ENCODE measurements at places on chromosomes 2 and 18.

DNA sequence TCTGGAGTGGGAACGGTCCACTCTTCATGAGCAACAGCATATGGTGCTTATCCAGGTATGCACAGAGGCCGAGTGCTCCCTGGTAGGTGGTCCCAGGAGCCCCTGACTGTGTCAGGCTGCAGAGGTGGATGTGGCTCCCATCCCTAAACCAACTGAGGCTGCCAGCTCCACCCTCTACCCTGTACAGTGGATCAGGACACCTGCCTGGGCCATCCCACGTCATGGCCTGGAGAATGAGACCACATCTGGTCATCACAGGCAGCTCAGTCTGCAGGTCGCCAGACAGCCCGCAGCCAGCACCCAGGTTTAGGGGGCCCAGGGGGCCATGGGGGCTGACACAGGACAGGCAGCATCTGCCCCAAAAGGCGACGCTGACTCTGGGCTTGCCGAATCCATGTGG lies 100.3 kb upstream of the TMEM18 start:
- no peaks in the 10 kb centered on the region for H3K4me1 ChIP-seq
- DNase-seq = no peak
- no peaks in the 10 kb centered on the region for H3K27me3 ChIP-seq
- no peak overlapping the region for H3K27ac ChIP-seq
- no peaks in the 10 kb centered on the region for H3K36me3 ChIP-seq

DNA sequence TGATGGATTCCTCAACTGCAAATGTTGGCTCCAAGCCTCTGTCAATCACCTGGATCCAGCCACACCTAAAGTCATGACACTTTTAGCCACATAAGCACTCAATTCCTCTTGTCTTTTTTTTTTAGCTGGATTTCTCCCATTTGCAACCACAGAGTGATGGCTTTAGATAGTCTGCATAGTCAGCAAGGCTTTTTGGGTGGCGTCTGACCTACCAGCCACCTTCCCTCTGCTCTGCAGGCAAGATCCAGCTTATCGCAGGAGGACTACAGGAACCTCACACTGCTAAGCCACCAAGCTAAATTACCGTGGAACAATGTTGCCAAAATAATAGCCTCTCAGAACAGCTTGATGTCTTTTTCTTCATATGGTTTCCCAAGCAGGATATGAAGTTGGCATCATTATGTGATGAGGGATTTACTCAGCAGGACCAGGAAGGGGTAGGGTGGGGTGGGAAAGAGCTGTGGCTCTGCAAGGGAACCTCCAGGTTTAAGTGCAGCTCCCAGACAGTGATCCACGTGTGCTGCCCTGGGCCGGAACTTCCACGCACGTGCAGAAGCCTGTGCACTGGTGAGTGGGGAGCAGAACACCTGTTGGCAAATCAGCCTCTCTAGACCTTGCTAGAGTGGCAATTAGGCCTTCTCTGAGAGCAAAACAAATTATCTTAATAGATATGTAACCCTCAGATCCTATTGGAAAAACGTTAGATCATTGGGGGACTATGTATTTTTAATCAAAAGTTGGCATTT lies 170.6 kb upstream of the NCK2 start:
- no peaks in the 10 kb centered on the region for H3K36me3 ChIP-seq
- no peak overlapping the region for H3K4me3 ChIP-seq
- no peak for DNase-seq
- H3K4me1 ChIP-seq = peaks cover 14% of the 10 kb centered on the region

- H3K27me3 ChIP-seq = no peaks in the 10 kb centered on the region
- no peak for DNase-seq
- no peak overlapping the region for H3K4me3 ChIP-seq
- peaks cover 16% of the 10 kb centered on the region for H3K4me1 ChIP-seq
These were observed 169.2 kb downstream of the TGIF1 start for GRCh38 chr18:3619222-3619621.

- no peak overlapping the region for H3K27ac ChIP-seq
- no peaks in the 10 kb centered on the region for H3K36me3 ChIP-seq
- no peaks in the 10 kb centered on the region for H3K4me1 ChIP-seq
- H3K4me3 ChIP-seq = no peak overlapping the region
These were observed 311.5 kb upstream of the MGAT5 start for GRCh38 chr2:133942398-133942797.

DNA sequence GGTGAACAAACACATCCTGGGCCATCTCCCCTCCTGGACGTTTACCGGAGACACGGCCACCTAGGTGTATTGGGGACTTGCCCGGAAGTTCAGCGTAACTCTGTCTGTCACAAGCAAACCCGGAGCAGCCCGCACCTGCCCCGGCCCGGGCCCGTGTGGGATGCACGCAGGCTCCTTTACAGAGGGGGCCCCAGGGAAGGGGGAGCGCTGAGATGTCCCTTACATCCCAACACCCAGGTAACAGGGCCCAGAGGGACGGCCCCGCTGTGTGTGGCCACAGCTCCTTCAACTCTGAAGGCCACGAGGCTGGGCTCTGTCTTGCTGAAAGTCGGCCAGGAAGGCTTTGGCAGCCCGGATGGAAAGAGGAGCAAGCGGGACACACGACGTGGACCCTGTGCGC lies 212.8 kb downstream of the TWIST2 start:
- H3K36me3 ChIP-seq = peaks cover 7% of the 10 kb centered on the region
- no peaks in the 10 kb centered on the region for H3K4me1 ChIP-seq
- H3K27ac ChIP-seq = no peak overlapping the region
- DNase-seq = no peak
